ENCODE measurements at places on chromosomes 13 and 19.
A peak's percentile ranks its signal among the peaks of the same experiment; 100 is the strongest.

- DNase-seq = no peak
These were observed 85.1 kb downstream of the FNDC3A start for GRCh38 chr13:49060678-49061387.

DNA sequence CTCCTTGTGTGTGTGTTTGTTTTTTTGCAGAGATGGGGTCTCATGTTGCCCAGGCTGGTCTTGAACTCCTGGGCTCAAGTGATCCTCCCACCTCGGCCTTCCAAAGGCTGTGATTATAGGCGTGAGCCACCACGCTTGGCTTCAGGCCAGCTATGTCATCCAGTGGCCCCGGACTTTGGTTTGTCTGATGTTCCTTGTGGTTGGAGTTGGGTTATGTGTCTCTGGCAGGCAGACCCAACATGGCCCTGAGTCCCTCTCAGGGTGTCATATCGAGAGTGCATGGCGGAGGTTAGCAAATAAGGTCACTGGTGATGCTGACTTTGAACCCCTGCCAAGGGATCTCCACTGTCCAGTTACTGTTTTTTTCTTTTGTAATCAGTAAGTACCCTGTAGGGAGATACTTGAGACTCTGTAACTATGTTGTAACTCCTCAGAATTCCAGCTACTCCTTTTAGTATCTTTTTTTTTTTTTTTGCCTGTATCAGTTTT, 37.3 kb downstream of the SMARCA4 start:
- DNase-seq = no peak

- no peak for DNase-seq
These were observed at the start of gene GNG14 for GRCh38 chr19:12687496-12688196. TSS of gene GNG14 (plus strand) at chr19:12687998. CDS start at chr19:12688049, 51 bp downstream.

GRCh38 chr19:12788682-12789097, 2.6 kb upstream of the JUNB start:
- no peak for DNase-seq

DNA sequence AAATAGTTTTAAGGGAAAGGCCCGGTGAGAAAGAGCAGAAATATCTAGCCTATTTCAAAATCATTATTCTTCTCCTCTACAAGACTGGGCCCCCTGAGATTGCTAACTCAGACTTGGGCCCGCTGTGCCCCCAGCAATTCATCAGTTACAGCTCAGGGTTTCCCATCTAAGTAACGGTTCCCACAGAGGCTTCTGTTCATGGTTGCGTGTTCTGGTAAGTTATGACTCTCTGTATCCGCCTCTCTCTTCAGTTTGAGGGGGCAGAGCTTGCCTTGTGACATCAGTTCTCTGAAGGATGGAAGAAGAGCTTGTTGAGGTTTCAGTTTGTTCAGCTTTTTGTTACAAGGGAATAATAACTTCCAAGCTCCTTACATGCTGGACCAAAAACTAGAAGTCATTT, 11.6 kb downstream of the ZNF57 start:
- DNase-seq = no peak

GRCh38 chr19:6185093-6185834, 49.8 kb downstream of the ACSBG2 start:
- DNase-seq = no peak

GRCh38 chr13:77460195-77460594, 75.3 kb upstream of the SCEL start:
- no peak for DNase-seq

DNA sequence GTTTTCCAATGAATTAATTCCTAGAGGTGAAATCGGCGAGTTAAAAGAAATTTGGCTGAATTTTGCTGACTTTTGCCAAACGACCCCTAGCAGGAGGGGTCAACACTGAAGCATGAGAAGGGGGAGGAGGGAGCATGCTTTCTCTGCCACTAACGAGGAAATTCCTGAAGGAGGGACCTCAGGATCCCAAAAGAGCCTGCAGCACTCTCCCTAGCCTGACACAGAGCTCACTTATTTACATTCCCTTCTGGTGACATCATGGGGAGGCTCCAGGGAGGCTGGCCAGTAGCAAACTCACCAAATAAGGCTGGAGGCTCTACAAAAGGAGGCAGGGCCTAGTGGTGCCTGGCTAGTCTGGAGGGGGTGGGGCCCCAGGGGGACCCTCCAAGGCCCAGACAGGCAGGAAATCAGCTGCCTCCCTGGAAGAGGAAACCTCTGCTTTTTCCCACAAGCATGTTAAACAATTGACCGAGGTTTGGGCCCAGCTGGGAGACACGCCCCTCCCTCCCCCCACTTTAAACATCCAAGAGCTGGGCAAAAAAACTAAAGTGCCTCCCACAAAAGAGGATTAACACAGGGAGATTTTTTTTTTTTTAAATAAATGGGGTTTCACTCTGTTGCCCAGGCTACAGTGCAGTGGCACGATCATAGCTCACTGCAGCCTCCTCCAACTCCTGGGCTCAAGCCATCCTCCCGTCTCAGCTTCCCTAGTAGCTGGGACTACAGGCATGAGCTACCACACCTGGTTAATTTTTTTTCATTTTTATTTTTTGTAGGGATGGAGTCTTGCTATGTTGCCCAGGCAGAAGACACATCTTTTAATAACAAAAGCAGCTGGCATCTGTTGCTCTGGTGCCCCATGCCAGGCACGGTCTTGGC, 2.1 kb downstream of the DAPK3 start:
- DNase-seq = no peak

GRCh38 chr19:17646441-17646840, 41.7 kb downstream of the UNC13A start:
- no peak for DNase-seq

- peak; percentile 13 for DNase-seq
These were observed 30.0 kb upstream of the TPT1 start for GRCh38 chr13:45370922-45371406.

- DNase-seq = no peak
These were observed 7.9 kb downstream of the SIPA1L3 start for GRCh38 chr19:37914908-37915307.

- no peak for DNase-seq
These were observed 35.6 kb upstream of the ZNF507 start for GRCh38 chr19:32309711-32310390.

GRCh38 chr19:10431254-10431942, 11.1 kb downstream of the PDE4A start:
- DNase-seq = no peak

DNA sequence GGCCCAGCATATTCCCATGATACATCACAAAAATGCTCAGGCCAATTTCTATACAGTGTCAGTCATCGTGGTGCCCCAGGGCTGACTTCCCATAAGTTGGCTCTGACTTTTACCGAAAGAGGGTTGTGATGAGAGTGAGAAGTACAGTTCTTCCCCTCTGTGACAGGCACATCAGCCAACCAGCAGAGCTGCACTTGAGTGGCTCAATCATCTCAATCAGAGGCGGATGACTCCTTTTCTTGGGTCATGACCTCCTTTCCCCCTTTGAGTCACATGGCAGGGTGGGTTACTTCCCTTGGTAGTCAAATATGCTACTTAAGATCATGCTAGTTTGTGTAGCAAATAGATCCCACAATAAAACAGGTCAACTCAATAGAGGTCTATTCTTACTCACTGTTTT, 6.9 kb upstream of the AMER2 start:
- no peak for DNase-seq

- no peak for DNase-seq
These were observed 18.2 kb downstream of the SIN3B start for GRCh38 chr19:16847430-16847829.

- peak; percentile 61 for DNase-seq
These were observed 83.9 kb downstream of the GNG7 start for GRCh38 chr19:2618611-2619010.

DNA sequence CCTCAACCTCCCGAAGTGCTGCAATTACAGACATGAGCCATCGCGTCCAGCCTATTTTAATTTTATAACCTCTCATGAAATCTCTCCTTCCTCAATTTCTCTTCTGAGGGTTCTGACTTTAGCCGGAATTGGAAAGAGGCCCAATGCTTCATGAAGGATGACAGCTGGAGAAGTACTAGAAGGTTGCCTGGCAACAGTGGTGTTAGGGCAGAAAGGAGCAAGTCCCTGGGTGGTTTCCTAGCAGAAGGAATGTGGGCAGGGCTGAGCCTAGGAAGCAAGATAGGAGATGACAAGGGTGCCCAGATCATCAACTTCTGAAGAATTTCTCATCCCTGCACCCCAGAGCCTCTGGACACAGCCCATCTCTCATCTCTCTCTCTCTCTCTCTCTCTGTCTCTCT, 25.8 kb downstream of the CACNG6 start:
- DNase-seq = no peak

GRCh38 chr13:103188713-103189326, 122.6 kb upstream of the SLC10A2 start:
- no peak for DNase-seq

DNA sequence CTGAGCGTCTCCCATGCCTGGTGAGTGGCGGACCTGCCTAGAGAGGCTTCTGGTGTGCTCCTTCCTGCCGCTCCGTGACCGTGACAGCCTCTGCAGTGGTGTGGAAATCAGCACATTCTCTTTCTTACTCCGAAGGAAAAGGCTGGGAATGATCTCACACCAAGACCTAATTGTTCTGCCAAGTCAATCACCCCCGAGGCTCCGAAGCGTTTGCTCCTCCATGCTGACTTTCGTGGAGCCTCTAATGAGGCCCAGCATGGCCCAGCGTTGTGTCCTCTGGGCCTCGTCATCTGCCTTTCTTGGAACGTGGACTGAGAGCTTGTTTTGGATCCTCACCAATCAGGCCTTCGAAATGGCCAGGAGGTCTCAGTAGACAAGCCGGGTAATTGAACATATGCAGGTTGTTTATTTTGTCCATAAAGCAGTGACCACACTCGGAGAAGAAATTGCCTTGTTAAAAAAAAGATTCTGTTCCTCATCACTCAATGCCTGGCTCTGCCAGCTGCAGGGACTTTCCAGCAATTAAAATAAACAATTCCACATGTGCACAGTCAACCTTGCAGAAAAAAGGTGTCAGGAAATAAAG, 107.1 kb downstream of the UBL3 start:
- DNase-seq = no peak

GRCh38 chr19:34644991-34645461, 31.9 kb downstream of the SCGB2B2 start:
- DNase-seq = no peak

Measured in activated naive CD4-positive, alpha-beta T cell (primary cell).